ENCODE measurements at places on chromosomes 11 and 22.

GRCh38 chr11:105881027-105881426, 141.0 kb downstream of the MSANTD4 start:
- no peak for DNase-seq

DNA sequence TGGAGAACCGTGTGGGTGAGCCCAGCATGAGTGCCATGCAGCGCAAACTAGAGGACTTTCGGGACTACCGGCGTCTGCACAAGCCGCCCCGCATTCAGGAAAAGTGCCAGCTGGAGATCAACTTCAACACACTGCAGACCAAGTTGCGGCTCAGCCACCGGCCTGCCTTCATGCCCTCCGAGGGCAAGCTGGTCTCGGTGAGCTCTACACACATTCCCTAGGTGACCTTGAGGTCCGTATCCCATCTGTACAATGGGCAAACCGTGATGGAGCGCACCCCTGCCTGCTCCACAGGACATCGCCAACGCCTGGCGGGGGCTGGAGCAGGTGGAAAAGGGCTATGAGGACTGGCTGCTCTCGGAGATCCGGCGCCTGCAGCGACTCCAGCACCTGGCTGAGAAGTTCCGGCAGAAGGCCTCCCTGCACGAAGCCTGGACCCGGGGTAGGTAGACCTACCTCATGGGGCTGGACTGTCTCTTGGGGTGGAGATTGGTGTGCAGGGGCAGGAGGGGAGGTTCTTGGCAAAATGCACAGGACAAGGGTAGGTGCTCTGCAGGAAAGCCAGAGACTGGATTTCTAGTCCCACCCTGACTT, 10.6 kb downstream of the CTSF start:
- DNase-seq: no peak

DNA sequence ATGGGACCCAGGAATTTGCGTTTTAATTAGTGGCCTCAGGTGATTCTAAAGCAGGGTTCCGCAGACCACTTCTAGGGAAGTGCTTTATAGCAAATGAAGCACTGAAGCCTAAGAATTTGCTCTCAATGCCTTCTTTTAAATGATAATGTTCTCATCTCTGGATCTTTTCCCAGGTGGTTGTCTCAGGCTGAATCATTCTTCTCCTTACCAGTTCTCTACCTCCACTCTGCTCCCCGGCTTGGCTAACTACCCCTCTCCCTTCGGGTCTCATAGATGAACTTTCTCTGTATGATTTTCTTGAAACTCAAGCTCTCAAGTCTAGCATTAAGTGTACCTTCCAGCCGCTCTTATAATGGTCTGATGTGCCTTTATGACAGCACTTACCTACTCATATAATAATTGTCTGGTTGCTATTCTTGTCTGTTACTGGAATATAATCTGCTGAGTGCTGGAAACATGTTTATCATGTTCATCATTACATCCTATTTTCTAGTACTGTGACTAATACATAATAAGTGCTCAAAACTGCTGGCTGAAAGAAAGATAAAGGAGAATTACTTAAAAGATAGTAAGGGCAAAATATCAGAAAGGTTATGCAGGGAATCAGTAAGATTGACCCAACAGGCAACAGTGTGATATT, 195.9 kb upstream of the SESN3 start:
- no peak for DNase-seq

- no peak for DNase-seq
Measured at GRCh38 chr11:50181334-50181733, 148.7 kb downstream of the OR4C45 start.

DNA sequence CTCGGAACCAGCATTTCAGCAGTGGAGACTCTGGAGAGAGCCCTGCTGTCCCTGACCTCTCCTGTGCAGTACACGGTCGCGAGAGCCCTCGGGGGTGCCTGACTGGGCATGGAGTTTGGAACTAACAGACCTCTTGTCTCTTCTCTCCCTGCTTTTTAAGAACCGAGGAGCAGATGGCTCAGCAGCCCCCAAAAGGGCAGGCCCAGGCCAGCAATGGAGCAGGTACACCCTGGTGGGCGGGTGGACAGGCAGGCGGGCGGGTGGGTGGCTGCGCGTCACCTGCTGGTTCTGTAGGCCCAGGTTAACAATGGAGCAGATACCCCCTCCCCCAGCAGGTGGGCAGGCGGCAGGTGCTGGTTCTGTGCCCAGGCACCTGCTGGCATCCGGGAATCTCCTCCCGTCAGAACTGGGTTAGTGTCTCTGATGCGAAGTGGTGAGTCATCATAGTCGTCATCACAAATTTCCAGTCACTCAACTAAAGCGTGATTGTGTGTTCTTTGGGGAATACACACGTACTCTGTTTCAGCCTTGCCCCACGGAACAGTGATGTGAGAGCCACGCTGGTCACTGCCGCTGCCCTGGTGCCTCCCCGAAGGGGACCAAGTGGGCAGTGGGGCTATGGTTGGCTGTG, 41.1 kb downstream of the GRAMD4 start:
- peak; percentile 77 for DNase-seq

GRCh38 chr11:121636800-121637176, 184.0 kb upstream of the SORL1-AS1 start:
- DNase-seq: no peak

GRCh38 chr22:32444068-32444467, 20.2 kb downstream of the BPIFC start:
- DNase-seq: no peak

DNA sequence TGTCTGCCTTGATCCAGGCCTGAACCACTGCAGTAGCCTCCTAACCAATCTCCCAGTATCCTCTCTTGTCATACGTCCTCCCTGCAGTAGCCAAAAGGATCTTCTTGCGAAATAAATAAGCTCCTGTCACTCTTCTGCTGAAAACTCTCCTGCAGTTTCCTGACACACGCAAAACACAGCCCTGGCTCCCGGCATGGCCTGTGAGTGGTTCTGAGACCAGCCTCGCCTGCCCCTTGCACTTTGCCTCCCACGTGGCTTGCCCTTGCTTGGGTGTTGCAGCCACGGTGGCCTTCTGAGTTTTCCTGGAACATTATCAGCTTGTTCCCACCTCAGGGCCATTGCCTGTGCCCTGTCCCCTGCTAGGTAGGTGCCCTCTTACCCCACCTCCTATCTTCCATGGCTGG, 7.2 kb downstream of the ZC3H7B start:
- DNase-seq: no peak

- no peak for DNase-seq
Measured at GRCh38 chr11:61049063-61049377, 53.3 kb upstream of the CD5 start.

DNA sequence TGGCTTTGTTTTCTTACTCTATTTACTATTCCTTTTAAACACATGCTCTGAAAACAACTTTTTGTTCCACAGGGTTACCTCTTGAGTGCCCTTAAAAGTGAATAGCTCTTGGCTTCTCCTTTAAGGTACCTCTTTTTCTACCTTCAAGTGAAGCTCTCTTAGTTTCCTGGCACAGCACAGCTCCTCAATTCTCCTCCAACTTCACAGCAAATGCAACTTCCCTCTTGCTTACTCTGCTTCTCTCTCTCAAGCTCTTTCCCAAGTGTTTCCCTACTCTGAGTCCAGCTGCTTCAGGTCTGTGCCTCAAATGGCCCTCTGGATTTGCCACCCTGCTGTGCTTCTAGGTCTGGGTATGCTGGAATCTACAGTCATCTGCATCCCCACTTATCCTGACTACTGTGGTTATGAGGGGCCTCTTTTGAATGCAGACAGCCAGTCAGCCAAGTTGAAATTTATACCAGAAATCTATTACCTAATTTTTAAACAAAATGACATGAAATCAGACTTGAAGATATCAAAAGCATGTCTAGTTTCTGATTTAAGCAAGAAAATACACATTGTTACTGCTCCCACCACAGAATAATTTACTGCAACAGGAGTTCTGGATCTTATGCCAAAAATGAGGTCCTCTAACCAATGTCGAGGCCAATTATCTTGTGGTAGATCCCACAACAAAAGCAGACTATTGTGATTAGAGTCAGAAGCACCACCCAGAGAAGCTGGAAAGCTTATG, 371.1 kb downstream of the SOX6 start:
- no peak for DNase-seq

GRCh38 chr11:72013765-72014711, 15.3 kb downstream of the IL18BP start:
- DNase-seq: no peak

DNA sequence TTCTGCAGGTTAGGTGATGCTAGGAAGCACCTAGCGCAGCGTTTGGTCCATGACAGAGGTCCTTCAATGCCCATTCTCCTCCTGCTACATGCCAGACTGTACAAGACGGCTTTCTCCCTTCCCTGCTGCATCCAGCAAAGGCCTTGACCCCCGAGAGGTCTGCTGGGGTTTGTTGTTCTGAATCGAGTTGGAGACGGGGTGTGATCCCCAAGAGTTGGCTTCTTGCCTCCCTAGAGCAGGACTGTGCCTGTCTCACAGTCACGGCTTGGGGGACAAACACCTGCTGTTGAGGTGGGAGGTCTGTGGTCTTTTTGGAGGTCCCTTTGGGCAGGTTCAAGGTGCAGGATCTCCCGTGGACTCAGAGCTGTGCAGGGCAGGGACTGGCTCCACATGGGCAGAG, 352.3 kb upstream of the B3GAT1 start:
- DNase-seq: no peak

DNA sequence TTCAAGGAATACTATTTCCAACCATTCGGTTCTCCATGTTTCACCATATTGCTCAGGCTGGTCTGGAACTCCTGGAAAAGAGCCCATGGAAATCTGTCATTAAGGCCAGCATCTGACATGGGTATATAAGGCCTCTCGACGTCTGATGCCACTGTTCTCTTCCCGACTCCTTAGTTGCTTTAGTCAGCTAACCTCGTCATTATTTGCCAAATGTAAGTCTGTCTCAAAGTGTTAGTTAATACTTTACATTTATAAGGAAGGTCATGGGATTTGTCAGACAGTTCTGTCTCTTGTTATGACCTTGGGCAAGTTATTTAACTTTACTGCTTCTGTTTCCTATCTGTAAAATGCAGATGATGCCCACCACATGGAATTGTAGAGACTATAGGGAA, 1.6 kb downstream of the MRPL48 start:
- no peak for DNase-seq

DNA sequence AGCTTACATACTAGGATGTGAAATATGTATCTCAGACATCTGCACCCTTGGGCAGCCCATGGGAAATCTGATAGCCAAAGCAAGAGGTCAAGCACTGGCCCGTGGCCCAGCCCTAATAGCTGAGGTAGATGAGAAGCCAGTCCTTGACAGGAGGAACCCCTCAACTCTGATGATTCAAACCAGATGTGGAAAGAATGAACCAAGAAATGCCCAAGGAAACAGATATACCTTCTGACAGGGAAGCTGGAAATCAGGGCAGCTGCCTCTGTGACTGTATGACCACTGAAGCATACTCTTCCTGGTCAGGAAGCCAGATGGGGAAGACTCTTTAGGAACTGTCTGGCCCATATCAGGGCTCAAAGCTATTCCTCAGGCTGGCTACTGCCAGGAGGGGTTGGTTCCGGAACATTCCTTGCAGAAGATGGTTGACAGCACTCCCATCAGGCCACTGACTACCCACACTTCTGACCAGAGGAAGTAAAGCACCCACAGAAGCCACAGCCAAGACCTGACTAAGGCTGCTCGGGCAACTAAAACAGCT, 124.2 kb downstream of the SWAP70 start:
- no peak for DNase-seq

GRCh38 chr22:27809226-27809603, 7.7 kb upstream of the MN1 start:
- DNase-seq: no peak

- DNase-seq: peak; percentile 75
Measured at GRCh38 chr11:58058276-58059006, 27.7 kb downstream of the OR6Q1 start.

- no peak for DNase-seq
Measured at GRCh38 chr11:2892967-2893528, 7.5 kb upstream of the CDKN1C start.

DNA sequence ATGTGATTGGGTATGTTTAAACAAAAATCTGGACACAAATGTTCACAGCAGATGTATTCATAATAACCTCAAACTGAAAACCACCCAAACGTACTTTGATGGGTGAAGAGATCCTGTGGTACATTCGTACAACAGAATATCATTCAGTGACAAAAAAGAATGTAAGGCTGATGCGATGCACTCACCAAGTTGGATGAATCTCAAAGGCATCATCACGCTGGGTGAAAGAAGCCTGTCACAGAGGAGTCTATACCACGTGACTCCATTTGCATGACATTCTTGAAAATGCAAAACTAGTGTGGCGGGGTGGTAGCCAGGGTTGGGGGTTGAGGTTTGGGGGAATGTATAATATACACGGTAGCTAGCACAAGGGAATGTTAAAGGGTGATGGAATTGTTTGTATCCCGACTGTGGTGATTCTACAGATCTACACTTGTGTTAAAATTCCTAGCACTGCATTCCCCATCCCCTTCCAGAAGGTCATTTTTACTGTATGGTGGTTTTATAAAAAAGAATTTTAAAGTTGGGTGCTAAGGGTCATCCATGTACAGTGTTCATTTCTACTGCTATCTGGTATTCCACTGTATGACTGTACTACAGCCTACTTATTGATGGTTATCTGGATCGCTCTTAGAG, 35.0 kb upstream of the SLC25A1 start:
- DNase-seq: no peak

DNA sequence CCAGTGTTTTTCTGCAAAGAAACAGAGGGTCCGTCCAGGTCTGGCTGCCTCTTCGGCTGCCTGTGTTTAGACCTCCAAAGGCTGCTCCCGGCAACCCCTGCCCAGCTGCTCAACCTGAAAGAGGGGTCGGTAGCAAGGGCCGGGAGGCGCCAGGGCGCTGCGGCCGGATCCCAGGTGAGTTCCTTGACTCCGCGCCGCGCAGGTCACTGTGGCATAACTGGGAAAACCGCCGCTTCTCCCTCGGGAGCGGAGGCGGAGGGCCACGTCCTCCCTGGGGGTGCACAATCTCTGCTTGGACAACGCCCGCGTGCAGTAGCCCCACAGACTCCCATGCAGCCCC, 1.0 kb upstream of the BRSK2 start:
- peak; percentile 8 for DNase-seq

- no peak for DNase-seq
Measured at GRCh38 chr11:43955381-43956118, 13.1 kb downstream of the C11orf96 start.

DNA sequence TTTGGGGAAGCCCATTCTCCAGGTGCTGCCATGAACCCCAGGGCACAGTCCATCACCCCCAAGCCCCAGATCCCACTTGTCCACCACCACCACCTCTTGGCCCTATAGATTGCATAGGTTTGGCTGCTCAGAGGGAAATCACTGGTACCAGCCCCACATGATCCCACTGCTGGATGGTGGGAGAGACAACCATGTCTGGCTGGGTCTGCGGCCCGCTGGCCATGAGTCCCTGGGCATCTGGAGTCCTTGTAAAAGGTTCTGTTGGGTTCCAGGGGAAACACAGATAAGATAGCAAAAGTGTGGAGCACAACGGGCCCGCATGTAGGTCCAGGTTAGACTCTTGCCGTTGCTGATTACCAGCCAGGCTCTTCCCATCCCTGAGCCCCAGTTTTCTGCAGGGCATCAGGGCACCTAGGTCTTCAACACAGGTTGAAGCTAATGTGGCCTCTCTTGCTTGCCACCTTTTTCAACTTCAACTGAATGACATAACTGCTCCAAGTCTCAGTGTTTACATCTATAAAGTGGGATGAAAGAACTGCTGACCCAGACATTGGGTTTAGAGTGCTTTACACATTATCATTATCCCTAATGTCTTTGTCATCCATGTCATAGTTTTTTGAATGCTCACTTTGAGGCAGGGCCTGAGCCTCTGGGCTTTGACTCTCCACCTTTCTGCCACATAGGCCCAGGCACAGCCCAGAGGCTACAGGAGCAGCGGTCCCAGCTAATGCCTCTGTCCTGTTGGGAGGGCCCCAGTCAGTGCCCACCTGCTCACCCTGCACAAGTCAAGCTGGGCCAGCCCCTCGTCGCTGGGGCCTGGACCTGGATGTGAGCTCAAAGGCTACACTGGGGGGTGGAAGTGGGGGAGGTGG, 1.0 kb upstream of the TANGO2 start:
- DNase-seq: no peak

- no peak for DNase-seq
Measured at GRCh38 chr22:40519284-40519947, 117.1 kb downstream of the MRTFA start.
